ENCODE measurements at places on chromosomes 3 and 15.

DNA sequence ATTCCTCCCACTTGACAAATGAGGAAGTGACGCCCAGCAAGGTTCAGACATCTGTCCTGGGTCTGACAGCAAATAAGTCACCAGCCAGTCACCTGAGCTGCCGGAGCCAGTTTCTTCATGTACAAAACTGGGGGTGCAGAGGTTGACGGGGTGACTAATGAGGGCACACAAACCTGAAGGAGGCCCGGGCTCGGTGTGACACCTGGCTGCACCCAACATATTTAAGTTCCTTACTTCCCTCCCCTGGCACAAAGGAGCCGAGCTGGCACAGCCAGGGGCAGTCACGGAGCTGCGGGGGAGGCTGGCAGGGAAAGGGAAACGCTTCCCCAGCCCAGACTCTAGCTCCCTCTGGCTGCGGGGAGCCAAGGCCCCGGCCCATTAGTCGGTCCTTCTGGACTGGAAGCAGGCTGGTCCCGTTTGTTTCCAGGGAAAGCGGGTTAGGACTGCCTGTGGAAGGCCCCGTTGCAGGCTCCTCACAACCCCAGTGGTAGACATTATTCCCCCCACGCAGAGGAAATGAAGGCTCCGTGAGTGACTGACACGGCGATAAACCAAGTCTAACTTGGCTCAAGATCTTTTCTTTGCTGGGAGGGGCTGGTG is 2.3 kb downstream of the FBXL22 start:
- peak; percentile 59 for DNase-seq

GRCh38 chr15:31342381-31342780 is 15.7 kb downstream of the KLF13 start:
- no peak for DNase-seq

DNA sequence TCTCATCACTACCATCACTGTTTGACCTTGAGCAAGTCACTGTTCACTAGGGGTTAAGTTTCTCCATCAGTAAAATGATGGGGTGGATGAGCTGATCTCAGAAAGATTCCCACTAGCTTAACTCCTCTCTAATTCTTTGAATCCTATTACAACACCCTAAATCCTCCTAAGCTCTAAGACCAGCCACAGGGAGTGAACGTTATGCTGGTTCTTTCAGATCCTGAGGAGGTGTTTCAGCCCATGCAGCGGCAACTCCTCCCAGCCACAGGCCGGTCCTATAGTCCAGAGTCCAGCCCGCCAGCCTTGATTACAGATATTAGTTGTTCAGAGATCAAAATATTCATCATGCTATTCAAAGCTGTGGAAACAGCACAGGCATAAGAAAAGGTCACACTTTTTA is 15.1 kb downstream of the MB21D2 start:
- DNase-seq = no peak

DNA sequence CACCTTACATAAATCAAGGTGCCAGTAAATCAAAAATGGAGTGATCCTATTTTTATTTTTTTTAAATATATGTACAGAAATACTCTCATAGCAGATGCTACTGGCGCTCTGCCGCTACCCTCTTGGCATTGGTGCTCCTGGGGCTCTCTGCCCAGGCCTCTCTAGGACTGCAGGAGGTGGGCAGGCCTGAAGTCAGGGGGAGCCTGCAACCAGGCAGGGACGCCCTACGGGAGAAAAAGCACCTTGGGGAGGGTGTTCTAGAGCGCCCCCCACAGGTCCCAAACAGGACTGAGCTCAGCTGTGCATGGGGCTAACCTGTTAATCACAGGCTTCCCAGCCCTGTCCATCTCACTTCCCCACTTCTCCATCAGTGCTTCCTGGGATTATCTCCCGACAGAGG is 192.5 kb downstream of the SHQ1 start:
- DNase-seq = no peak

GRCh38 chr15:58148633-58149445 is 10.7 kb downstream of the AQP9 start:
- DNase-seq = no peak

GRCh38 chr15:50113187-50113505 is 5.9 kb downstream of the ATP8B4 start:
- no peak for DNase-seq

DNA sequence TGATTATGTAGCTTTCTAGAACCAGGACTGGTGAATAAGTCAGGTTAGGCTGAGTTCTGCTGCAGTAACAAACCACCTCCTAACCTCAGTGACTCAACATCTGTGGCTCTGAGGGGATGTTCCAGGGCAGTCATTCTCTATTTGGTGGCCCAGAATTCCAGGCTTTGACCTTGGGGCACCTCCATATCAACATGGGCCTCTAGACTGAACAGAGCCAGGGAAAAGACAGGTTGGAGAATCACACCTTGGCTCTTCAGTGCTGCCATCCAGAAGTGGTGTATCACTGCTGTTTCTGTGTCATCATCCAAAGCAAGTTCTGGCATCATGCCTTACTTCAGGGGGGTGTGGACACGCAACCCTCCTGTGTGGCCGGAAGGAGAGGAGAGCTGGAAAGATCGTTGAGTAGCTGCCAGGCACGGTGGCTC is 15.3 kb downstream of the ZBTB47 start:
- DNase-seq = no peak

GRCh38 chr3:15263926-15264325 is 57.9 kb downstream of the CAPN7 start:
- DNase-seq = no peak

- no peak for DNase-seq
Observed at GRCh38 chr15:40008061-40008765, 30.8 kb downstream of the SRP14 start.

- no peak for DNase-seq
Observed at GRCh38 chr3:121998611-121999473, 23.2 kb downstream of the ILDR1 start.

- no peak for DNase-seq
Observed at GRCh38 chr3:94101860-94102259, 39.0 kb downstream of the NSUN3 start.

DNA sequence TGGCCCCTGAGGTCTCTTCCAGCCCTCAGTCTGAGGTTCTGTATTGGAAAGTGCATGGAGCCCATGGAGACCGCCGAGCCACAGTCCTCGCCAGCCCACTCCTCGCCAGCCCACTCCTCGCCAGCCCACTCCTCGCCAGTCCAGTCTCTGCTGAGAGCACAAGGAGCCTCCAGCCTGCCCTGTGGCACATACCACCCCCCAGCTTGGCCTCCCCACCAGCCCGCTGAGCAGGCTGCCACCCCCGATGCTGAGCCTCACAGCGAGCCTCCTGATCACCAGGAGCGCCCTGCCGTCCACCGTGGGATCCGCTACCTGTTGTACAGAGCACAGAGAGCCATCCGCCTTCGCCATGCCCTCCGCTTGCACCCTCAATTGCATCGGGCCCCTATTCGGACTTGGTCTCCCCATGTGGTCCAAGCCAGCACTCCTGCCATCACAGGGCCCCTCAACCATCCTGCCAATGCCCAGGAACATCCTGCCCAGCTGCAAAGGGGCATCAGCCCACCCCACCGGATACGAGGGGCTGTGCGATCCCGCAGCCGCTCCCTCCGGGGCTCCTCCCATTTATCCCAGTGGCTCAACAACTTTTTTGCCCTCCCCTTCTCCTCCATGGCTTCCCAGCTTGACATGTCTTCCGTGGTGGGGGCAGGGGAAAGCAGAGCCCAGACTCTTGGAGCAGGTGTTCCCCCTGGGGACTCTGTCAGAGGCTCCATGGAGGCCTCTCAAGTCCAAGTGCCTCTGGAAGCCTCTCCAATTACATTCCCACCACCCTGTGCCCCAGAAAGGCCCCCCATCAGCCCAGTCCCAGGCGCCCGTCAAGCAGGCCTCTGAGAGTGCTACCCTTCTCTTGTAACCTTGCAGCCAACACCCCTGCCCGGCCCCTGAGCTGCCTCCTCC is 40.9 kb downstream of the PML start:
- no peak for DNase-seq

DNA sequence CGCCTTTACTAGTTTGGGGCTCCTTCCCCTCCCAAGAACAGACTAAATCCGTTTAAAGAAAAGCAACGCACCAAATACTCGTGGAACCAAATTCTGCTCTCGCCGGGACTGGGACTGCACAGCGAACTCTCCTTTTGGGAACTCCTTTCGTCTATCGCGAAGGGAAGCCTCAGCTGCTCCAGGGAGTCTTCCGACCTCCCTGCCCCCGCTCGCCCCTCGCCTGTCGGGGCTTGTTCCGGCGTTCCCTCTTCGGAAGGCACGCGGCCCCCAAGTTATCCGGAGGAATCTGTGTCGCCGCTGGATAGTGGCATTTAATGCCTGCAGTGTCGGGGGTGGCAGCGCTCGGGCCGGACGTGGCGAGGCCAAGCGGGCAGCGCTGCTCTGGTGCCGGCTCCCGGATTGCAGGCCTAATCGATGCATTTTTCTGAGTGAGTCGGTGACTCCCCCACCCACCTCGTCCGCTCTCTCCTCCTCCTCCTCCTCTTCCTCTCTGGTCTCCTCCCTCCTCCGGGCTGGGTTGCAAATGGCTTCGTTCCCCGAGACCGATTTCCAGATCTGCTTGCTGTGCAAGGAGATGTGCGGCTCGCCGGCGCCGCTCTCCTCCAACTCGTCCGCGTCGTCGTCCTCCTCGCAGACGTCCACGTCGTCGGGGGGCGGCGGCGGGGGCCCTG is at the start of gene TRIM71:
TRIM71 (plus strand) TSS at position 440 of the 671 bp plus-strand sequence; CDS start at position 524, 84 bp downstream.
- peak; percentile 51 for DNase-seq

- no peak for DNase-seq
Observed at GRCh38 chr15:79166311-79166955, 75.9 kb upstream of the RASGRF1 start.

DNA sequence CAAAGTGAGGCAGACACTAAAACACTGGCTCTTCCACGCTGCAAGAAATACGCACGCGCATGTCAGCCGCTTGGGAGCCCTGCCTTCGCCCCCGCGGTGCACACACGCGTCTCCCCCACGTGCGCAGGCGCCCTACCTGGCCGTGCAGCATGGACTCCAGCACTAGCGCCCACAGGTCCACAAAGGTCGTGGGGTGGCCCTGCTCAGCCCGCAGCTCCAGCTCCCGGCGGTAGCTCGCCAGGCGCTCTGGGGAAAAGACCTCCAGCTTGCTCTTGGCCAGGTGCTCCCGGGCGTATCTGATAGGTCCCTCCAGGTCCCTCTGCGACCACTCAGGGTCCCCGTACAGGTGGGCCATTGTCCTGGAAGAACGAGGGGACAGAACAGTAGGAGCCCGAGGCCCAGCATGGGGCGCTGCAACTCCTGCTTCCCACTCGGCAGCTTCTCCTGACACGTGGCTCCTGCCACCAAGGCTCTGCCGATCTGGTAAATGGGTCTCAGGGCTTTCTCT is 14.9 kb downstream of the PLA2G4D start:
- DNase-seq = no peak

- DNase-seq = no peak
Observed at GRCh38 chr3:87800516-87800915, 258.3 kb downstream of the CGGBP1 start.

GRCh38 chr3:152174876-152175527 is 93.7 kb upstream of the MBNL1 start:
- DNase-seq = no peak

- no peak for DNase-seq
Observed at GRCh38 chr3:60812502-60812901, 438.8 kb downstream of the FHIT start.

- no peak for DNase-seq
Observed at GRCh38 chr15:89366656-89367393, 32.2 kb upstream of the POLG start.

- no peak for DNase-seq
Observed at GRCh38 chr3:73687106-73688004, 62.6 kb upstream of the PDZRN3 start.

DNA sequence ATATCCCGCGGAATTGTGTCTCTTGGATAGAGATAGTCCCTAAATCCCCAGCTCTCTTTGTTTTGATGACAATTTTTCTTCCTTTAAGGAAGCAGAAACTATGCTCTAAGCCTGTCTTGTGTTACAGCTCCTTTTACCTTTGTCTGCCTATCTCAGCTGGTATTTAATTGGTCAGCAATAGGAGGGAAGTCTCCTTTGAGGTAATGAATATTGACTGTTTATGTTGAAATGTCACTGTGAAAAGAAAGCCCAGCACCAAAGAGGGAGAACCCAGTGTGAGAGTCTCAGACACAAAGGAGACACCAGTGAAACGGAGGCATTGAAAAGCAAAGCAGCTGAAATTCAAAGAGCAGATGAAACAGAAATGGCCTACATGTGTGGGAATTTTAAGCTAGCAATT is 372.6 kb downstream of the NR2F2 start:
- no peak for DNase-seq

DNA sequence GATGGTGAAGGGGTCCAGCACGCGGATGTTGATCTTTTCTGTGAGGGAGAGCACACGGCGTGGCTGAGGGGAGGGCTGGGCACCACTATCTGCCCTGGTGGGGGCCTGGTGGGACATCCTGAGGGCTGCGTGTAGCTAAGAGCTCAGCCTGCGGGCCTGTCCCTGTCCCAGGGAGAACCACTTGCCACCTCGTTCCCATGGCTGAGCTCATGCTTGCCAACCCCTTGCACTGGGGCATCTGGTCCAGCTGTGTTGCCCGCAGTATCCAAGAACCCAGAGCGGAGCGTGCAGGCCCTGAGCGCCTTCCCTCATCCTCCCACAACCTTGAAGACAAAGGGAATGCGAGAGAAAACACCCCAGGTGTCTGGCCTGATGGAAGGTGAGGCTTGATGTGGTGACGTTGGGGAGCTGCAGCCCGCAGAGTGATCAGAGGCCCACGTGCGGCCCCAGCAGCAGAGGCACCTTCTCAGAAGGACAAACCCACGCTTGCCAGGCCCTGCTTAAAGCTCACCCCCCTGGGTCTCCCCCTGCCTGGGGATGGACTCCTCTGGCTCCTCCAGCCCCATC is 28.9 kb downstream of the TKT start:
- DNase-seq = no peak

- DNase-seq = no peak
Observed at GRCh38 chr15:53305554-53305953, 453.9 kb downstream of the WDR72 start.

DNA sequence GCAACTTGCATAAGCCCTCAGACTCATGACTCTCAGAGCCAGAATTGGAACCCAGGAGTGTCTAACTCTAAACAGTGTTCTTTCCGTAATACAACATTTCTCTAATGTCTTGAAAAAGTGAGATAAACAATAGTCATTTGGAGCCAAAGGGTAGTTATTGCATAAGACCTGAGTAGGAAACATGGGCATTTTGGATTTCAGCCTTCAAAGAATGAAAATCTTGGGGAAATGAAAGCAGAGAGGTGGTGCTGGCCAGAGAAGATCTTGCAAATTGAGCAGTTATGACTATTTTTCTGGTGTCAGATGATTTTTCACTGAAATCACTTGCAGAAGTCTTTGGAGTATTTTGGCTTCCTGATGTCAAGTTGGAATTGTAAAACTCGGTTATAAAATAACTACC is 379.4 kb downstream of the DIPK2A start:
- no peak for DNase-seq

Measured in activated naive CD8-positive, alpha-beta T cell treated with anti-CD3 and anti-CD28 coated beads, Interleukin-2, amount 10 ng/mL, durations not matched to agents 7 days and 5 days (primary cell).